MG63 (cell line): ENCODE measurements at places on chromosomes 2 and 18.

DNA sequence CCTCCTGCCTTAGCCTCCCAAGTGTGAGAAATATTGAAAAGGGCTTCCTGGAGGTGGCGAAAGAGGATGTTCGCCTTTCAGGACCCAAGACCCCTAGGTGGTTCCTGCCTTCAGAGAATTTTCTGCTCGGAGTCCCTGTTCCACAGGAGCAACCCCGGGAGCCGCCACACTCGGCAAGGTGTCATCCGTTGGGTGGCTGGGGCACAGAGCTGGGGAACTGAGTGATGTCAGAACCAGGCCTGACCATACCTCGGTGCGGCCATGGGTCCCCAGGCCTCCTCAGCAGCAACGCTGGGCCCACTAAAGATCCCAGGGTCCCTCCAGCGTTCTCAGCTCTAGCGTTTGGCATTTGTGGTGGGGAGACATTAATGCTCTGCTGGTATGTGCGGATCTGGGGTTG is 23.7 kb upstream of the TAF1B start:
- no peak for DNase-seq

DNA sequence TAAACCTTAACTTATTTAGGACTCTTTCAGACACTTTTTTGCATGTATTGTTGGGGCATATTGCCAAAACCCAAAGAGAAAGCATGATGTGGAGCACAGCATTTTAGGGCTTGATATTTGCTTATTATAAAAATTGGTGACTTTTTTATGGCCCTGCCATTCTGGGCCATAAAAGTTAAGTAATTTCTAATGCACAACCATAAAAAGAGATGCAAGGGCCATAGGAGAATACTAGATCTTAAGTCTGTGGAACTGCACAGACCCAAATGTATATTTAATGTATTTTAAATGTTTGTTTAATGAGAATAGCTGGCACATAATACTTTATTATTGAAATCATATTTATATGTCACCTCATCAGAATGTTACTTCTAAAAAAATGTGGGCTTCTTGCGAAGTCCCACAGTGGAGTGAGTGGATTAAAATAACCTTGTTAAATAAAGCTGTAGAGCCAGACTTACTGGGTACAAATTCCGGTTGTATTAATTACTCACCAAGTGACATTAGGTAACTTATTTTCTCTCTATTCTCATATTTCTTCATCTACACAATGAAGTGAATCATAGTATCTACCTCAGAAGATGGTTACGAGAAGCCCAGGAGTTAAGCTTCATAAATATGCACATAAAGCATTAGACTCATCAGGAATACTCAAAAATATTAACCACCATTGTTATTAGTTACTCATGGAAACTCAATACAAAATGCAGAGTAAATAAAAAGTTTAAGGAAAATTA is 52.2 kb downstream of the HNMT start:
- DNase-seq = no peak

- DNase-seq = no peak
These were observed 29.3 kb upstream of the MMADHC start for GRCh38 chr2:149616681-149617456.

GRCh38 chr2:162196638-162197037 is 44.6 kb upstream of the GCG start:
- no peak for DNase-seq

GRCh38 chr2:10441948-10442347 is 6.2 kb downstream of the ODC1 start:
- no peak for DNase-seq

- peak; percentile 2 for DNase-seq
These were observed 82.8 kb upstream of the ZNF521 start for GRCh38 chr18:25434745-25435144.

DNA sequence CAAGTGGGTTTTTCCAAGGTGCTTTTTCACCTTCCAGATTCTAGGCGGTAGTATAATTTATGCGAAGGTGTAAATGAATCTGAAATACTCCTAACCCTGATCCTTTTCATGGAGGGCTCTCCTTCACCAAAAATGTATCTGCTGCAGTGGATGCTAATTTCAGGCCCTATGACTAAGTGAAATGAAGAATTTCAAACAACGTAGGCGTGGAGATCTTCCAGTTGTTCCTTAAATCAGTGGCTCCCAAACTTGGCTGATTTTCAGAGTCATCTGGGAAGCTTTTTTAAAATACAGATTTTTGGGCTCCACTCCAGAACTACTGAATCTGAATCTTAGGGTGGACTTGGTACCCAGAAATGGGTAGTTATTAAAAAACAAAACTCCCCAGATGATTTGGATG is 5.5 kb downstream of the GCKR start:
- no peak for DNase-seq

DNA sequence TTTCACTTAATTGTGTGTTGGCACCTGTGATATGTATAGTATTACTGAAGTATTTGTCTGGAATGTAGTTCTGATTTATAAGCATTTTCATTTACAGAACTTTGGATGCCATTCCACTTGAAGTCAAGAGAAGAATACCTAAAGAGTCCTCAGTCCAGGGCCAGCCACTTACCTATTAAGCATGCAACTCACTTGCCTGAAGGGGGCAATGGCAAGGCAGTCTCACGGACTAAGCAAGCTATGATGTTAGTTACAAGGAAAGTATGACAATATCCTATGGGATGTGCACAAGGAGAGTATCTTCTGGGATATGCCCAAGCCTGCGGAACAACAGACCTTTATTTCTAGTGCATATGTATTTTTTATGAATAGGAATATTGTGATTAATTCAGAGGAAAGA is 369.4 kb upstream of the GCFC2 start:
- no peak for DNase-seq

DNA sequence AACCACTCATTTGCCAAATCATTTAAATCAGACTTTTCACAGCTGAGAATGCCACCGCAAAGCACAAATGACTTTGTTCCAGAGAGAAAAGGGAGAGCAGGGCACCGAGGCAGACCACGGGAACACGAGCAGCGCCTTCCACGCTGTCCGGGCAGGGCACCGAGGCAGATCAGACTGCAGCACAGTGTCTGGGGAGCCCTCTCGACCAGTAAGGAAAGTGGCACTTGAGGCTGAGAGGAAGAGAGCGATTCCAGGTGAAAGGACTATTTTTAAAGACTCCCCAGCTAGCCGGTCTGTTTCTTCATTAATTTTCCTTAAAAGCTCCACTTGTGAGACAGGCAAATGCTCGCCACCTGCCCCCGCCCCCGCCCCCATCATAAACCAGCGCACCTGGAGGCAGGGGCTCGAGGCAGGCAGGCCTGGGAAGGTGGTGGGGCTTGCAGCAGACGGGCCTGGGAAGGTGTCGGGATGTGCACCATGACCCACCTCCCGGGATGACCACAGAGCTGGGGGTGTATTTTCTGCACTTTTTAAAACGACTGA is 80.9 kb upstream of the CTDP1 start:
- no peak for DNase-seq

DNA sequence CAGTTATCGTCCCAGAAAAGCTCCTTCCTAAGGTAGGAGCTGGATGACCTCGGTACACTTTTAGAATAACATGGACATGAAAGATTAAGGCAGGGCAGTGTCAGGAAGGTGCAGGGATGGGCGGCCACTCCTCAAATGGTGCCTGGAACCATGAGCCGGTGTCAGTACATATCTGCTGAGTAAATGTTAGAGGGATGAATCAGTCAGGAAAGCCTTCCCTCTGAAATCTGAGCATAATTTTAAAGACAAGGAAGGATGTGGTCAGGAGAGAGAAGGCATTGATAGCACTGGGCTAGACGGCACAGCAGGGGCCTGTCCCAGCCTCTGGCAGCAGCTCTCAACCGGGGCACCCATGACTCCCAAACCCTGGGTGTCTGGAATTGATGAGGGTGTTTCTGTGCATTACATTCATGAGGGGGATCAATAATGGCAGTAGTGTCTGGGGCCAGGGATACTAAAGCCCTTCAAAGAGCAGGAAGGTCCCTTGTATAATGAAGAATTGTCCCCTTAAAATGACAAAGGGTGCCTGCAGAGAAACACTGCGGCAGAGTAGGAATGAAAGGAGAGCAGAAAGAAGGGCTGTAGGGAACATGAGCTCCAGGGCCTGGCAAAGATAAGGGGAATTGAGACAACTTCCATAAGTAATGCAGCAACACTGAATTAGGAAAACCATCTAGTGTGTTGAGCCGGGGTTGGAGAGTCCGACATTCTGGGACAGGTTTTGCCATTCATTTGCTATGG is 162.3 kb upstream of the REV1 start:
- no peak for DNase-seq

- no peak for DNase-seq
These were observed 24.4 kb upstream of the CHMP1B start for GRCh38 chr18:11826836-11827235.

DNA sequence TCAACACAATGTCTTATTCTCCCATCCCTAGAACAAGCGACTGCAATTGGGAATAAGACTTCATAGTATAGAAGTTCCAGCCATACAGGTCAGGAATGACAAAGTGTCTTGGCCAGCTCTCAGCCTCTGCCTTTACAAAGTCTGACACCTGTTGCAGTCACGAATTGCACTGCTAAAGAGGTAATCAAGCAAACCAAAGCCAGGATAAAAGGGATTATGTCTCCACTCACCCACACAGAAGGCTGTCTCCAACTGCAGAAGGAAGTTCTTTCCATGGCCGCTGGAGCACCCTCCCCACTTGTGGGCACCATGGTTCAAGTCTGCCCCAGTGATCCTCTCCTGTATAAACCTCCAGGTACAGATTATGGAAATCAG is 114.8 kb upstream of the PKDCC start:
- DNase-seq = peak; percentile 43

DNA sequence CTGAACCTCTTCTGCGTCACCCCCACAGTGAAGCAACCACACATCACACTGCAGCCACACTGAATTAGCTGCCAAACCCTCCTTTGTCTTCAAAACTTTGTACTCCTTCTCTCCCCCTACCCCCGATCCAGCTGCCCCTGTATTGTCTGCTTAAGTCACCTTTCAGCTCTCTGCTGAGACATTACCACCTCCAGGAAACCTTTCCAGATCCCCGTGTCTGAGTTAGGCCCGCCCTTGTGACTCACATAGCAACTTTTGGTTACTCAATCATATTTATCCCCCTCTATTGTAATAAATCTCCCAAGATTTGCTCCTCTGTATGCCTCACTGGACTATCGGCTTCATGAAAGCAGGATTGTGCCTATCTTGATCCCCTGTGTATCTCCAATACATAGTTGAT is 82.8 kb upstream of the CDCA7 start:
- DNase-seq = peak; percentile 5

DNA sequence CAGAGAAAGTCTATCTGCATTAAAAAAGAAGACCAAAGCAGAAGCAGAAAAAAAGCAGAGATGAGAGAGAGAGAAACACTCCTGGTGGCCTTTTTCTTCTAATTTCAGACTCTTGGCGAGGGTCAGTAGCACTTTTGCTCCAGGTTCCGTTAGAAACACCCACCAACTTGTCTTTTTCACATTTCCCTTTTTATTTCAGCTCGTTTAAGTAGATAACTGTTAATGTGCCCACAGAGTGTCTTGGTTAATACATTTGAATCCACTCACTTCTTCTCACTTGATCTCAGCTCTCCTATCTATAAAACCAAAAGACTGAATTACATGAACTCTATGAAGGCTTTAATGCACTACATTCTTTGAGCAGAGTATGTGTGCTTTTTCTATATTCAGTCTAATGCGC is 63.1 kb downstream of the AAK1 start:
- no peak for DNase-seq

DNA sequence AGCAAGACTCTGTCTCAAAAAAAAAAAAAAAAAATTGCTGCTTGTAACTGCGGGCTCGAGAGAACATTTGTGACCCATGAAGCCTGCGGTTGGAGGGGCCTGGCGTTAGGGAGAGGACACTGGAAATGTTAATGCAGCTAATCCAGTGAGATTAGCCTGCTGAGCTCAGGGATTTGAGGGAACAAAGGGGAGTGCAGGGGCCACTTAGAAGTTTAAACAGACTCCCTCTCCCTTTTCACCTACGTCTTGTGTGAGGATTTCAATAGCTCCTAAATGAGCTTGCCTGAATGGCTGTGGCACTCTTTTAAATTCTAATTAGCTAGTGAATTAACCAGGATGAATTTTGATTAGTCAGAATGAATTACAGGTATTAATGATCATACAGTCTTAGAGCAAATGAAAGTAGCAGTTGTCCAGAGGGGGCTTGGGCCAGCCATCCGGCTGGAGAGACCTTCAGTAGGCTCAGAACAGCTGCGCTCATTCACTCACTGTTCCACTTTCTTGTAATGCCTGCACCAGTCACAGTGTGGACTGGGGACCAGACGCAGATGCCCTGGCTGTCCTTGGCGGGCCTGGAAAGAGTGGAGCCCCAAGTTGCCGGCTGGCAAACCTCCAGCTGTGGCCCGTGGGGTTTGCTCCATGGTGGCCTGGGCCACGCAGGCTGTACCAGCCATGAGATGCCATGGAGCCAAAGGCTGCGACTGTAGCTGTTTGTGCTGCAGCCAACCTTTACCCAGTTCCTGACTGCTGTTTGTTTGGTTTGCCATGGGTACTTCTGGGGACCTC is 20.8 kb downstream of the LDLRAD4 start:
- DNase-seq = no peak

GRCh38 chr2:138447889-138448570 is 53.5 kb upstream of the SPOPL start:
- no peak for DNase-seq

DNA sequence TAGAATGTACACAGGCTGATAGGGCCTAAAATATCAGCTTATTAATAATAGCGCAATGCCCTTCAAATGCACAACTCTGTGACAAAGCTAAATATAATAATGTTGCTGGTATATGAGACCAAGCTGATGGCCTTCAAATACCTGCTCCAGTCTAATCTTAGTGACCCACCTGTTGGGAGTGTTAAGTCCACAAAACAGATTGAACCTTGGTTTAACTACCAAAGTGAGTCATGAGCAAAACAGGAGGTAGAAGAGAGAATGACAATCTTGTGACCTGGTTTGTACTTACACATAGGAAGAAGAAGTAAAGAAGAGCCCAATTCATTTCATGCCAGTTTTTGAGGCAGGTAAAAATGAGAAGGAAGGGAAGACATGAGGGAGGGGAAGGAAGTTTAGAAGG is 295.0 kb downstream of the NR4A2 start:
- no peak for DNase-seq

DNA sequence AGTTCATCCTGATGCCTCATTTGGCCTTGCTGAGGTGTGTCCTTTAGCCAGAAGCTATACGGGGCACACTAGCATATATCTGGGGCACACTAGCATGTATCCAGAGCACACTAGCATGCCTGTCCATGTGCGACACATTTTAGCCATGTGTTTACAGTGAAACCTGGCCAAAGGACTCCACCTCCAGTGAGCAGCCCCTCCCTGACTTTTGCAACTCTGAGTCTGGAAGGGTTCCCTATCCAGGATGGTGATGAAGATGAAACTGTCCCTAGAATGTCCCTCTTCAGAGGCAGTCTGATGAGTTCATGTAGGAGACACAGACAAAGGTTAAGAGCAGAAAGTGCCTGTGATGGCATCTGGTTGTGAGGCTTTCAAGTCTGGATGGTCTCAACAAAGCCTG is 61.4 kb upstream of the LGALSL start:
- DNase-seq = no peak
